GM04504 (cell line): ENCODE measurements at places on chromosomes 2 and 18.

DNA sequence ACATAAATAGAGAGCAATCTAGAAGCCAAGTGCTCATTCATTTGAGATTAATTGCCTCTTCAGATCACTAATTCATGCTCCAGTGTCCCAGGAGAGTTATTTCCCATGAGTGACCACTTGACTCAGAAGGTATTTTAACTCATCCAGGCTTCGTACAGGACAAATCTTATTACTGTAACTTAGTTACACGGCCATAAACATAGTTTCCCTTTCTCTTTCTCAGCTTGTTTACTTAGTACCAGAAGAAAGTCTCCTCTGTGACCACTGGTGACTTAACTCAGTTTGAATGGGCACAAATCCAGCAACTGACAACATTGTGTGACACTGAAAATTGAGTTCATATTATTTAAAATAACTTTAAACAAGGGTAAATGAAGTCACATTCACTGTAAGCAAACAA, 25.3 kb downstream of the MMADHC start:
- DNase-seq, result peak; percentile 49

GRCh38 chr2:66228128-66228547, 206.8 kb upstream of the MEIS1 start:
- no peak for DNase-seq

DNA sequence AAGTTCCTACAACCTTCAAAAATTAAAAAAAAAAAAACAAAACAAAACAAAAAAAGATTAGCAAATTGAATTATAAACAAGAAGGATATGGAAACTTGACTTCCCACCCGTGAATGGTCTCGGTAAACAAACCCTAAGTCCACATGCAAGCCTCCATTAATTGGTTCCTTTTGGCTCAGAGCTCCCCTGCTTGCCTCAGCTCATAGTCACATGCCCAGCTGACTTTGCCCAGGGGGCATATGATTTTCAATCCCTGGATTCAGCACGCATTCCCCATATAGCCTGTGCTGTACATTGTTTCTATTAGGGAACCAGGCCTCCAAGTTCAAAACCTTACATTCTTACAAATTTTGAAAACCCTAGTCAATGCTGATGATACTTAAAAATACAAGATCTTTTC, 95.0 kb downstream of the PID1 start:
- no peak for DNase-seq

- DNase-seq, result no peak
These were observed 12.6 kb downstream of the PPP1R1C start for GRCh38 chr2:181998041-181998835.

- no peak for DNase-seq
These were observed 28.0 kb downstream of the ZNF519 start for GRCh38 chr18:14104201-14104600.

DNA sequence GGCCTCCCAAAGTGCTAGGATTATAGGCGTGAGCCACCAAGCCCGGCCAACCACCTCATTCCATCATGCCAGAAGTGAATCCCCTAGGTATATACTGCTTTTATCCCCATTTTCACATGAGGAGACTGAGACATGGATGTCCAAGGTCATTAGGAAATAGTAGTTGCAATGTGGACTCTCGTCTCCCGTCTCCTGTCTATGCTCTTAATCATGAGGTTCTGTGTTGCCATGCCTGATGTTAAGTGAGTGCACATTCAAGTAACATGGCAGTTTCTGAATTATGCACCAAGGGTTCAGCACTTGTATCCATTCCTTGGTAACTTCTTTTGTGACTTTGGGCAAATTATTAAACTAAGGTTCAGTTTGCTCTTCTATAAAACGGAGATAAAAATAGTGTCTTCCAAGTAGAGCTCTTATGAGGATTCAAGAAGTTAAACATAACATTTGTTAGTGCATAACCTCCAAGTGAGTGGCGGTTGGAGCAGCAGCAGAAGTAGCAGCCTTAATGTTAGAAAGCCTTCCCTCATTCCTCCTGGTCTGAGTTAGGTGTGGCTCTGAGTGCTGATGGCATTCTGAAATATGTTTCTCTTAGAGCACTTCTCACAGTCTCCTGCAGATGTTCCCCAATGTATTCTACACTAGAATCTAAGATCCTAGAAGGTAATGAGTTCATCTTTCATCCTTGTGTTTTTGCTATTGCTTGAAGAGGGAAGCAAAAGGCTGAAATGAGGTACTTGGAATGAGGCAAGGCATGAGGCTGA, 21.9 kb downstream of the SOCS6 start:
- DNase-seq, result no peak

GRCh38 chr2:68548396-68548795, 81.0 kb downstream of the APLF start:
- DNase-seq, result peak; percentile 1

- DNase-seq, result no peak
These were observed 39.0 kb upstream of the GRHL1 start for GRCh38 chr2:9912468-9912867.

DNA sequence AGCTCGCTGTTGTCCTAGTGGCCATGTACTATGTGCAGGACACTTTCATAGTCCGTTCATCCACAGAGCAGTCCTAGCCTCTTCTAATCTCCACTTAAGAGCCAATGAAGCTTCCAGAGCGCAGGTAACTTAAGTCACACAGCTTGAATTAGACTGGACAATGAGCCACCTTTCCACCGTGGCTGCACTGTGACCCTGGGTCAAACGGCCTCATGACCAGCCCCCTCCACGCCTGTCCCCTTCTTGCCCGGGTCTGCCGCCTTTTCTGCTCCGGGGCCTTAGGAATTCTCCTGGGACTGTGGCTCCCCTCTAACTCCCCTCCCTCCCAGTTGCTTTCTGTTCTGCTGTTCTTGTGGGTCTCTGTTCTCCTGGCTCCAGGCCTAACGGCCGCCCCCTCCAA, 8.4 kb upstream of the PRKCE start:
- no peak for DNase-seq

DNA sequence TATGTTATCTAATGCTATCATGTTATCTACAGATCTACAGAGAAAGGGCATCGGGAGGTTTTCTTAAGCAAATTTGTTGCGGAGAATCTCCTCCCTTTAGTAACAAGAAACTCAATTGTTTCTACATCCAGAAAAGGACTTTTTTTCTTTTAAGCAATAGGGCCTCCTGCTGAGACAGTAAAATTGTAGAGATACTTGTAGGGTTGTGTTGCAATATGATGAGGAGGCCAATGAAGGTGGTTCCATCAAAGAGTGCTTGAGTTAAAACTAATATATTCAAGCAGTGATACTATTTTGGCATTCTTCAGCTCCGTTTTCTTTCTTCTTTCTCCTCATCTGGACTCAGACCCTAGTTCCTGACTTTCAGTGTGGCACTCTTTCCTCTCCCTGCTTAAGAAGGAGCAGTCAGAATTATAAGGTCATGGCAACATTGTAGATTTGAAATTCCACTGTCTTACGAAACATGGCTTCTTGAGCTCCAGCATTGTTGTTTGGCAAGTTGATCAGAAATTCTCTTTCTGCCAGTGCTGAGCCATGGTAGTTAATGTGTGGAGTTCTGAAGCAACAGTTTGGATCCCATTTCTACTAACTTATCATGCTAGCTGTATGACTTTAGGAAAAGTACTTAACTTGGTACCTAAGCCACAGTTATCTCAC, 202.0 kb upstream of the SLC14A2 start:
- DNase-seq, result peak; percentile 20

GRCh38 chr18:64179556-64180080, 30.7 kb upstream of the LINC00305 start:
- DNase-seq, result no peak

DNA sequence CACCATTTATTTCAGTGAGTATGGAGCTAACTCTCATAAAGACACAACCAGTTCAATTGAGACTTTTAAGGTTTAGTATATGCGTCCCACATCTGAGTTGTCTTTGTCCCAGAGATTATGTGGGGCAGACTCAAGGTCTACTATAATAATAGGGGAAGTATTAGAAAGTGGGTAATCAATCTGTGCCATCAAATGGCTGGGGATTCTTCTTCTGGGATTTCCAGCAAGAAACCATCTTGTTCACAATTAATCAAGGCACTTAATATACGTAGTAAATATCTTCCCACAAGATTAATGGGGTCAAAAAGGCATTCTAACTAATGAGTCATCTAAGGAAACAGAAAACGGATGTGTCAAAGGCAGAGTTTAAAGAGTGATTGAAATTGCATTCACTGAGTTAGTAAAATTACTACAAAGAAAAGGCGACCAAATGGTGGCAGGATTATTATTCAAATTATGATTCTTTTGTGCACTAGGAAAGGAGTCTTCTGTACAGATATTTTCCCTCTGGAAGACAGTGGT, 179.8 kb upstream of the REG3G start:
- no peak for DNase-seq

GRCh38 chr2:21981127-21981526, 857.4 kb downstream of the TDRD15 start:
- DNase-seq, result no peak

- no peak for DNase-seq
These were observed 23.9 kb downstream of the PMAIP1 start for GRCh38 chr18:59923539-59924196.

- DNase-seq, result no peak
These were observed 34.0 kb upstream of the ITPRID2 start for GRCh38 chr2:181857483-181857882.

DNA sequence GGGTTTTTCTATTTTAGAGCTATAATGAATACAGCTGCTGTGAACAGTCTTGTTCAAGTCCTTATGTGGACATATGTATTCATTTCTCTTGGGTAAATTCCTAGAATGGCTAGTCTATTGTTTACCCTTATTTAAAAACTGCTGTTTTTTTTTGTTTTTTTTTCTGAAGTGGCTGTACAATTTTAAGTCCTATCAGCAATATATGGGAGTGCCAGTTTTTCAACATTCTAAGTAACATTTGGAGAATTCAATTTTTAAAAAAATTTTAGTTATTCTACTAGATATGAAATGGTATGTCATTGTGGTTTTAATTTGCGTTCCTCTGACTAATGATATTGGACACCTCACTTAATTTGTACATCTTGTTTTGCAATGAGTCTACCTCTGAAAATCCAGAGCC, 349.7 kb downstream of the SATB2 start:
- DNase-seq, result no peak

GRCh38 chr18:48074929-48075706, 144.7 kb upstream of the SMAD2 start:
- no peak for DNase-seq

DNA sequence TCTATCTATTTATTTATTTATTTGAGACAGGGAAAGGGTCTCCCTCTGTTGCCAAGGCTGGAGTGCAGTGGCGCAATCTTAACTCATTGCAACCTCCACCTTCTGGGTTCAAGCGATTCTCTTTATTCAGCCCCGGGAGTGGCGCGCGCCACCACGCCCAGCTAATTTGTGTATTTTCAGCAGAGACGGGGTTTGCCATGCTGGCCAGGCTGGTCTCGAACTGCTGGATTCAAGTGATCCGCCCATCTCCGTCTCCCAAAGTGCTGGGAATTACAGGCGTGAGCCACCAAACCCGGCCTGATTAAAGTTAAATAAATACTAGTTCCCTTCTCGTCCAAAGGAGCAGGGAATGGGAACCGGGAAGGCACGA, 4.2 kb upstream of the CTDSP1 start:
- no peak for DNase-seq

- peak; percentile 21 for DNase-seq
These were observed 38.6 kb downstream of the ACOXL start for GRCh38 chr2:110770959-110771431.

DNA sequence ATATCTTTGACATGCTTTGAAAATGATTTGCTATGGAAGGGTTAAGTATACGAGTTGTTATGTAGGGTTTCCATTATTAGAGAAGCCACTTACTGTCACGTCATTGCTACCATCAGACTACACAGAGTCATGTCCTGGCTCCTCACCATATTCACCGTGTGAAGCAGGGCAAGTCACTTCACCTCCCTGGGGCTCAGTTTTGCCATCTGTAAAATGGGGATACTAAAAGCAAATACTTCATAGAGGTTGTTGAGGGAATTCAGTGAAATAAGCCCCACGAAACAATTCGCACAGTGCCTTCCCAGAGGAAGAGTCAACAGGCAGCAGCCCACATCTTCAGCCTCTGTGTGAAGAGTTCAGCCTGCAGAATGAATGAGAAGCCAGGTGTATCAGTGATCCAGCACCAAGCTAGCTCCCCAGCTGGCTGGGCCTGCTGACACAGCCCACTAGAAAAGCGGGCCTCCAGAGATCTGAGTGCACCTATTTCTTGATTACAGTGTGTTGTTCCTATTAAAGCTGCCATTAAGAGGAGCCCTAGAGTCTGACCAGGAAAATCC, 3.4 kb downstream of the DIPK1C start:
- DNase-seq, result no peak

DNA sequence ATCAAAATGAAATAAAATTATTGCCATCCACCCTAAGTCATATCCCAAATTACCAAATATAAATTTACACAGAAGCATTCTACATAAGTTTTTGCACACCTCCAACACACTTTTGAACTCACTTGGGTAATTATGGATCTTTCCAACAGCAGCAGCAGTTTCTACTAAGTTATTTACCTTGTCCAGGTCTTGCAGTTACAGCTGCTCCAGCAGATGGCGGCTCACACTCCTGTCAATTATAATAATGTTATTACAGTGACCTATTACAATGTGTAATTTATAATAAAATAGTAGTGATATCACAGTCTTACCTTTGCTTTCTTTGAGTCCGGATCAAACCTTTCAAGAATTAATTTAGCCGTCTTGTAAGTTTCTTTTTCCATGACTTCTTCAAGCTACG, 37.9 kb downstream of the LNPK start:
- no peak for DNase-seq

DNA sequence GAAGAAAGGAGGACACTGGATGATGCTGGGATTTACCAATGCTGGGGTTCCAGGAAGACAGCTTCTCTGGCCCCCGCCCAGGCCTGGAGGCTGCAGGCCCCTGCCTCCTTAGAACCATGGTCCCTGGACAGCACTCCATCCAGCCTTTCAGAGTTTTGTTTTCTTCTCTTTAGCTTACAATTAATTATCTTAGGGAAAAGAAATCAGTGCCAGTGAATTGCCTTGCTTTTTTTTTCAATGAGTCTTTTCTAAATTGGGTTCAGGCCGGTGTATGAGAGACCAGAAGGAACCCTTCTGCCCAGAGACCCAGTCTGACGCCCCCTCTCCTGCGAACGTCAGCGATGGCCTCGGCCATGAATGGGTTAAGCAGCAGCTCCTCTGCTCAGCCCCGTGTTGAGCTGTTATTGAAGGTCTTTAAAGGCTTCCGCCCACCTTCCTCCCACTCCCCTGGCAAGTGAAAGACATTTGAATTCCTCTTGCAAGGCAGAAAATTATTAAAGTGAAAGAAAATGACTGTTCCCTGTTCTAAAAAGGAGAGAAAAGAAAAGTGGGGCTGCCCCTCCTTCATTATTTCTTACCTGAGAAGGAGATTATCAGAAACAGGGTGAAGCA, 65.7 kb upstream of the CHMP1B start:
- DNase-seq, result no peak

DNA sequence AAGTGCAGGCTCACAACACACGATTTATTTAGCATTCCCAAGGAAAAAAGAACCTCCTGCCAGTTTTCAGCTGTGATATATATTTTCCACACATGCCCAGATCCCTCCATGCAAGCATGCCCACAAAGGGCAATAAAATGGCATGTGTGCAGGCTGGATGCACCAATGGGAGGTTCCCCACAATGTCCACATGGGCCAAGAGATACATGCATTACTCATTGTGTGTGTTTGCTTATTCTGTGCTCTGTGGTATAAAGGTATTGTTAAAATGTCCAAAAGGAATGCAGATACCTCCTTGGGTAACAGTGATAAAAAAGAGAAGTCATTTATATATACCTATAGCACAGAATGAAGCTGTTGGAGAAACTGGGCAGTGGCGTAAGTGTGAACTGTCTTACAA, 207.4 kb downstream of the FHOD3 start:
- DNase-seq, result no peak

GRCh38 chr2:23538566-23538965, 153.6 kb downstream of the KLHL29 start:
- DNase-seq, result no peak

GRCh38 chr2:145753966-145754365, 1234.0 kb upstream of the ZEB2 start:
- DNase-seq, result no peak
